ENCODE measurements at places on chromosomes 4 and X.

- no peak for DNase-seq
Observed at GRCh38 chr4:11468901-11469300, 40.2 kb upstream of the HS3ST1 start.

DNA sequence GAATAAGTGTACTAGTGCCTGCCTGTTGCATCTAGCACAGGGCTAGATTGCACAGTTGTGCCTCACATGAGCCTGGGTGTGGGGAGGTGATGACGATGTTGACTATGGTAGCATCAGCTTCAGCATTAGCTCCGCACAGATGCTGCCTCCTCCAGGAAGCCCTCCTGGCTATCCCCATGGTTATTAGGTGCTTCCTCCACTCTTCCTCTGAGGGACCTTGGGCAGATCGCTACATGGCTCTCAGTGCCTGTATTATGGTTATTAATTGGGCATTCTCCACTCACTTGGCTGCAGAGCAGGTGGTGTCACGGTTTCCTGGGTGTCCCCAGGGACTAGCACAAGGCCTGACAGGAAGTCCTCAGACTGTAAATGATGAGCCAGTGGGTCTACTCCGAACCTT is 325.6 kb downstream of the ARHGAP10 start:
- DNase-seq: no peak

DNA sequence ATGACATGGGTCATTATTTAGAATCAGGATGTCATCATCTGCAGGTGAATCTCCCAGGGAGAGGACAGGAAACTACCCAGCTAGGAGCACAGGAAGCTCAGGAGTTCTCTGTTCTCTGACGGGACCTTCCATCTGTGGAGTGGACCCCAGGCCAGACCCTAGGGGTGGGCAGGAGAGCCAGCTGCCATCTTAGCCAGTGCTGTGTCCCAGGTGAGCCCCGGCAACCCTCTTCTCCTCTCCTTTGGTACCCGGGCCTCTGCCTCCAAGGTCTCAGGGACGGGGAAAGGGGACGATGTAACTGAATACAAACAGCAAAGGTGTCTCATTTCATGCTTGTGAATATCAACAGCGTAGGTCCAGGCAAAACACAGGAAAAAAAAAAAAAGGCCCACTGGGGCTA is 48.5 kb downstream of the C4orf50 start:
- no peak for DNase-seq

GRCh38 chr4:175745329-175745728 is 66.7 kb downstream of the GPM6A start:
- DNase-seq: no peak

GRCh38 chrX:44675362-44676024 is 132.8 kb upstream of the FUNDC1 start:
- no peak for DNase-seq

GRCh38 chrX:23937100-23937499 is 29.3 kb downstream of the CXorf58 start:
- no peak for DNase-seq

GRCh38 chrX:49001521-49002090 is 458 bp downstream of the GRIPAP1 start:
- peak; percentile 36 for DNase-seq

DNA sequence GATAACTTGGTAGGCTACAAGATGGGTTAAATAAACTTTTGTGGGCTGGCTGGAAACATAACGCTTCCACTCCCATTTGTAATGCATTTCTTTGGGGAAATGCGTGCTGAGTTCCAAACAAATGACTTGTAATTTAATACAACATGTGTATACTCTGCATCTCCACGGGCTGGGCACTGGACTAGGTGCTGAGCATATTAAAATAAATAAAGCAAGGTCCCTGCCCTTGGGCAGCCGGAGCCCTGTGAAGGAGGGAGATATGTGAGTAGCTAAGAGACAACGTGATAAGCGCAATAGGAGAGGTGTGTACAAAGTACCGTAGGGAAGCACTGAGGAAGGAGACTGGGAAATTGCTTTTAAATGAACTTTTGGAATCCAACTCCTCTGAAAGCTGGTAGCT is 147.2 kb upstream of the RBPJ start:
- no peak for DNase-seq

- DNase-seq: no peak
Observed at GRCh38 chrX:48720577-48721250, 24.2 kb downstream of the SUV39H1 start.

DNA sequence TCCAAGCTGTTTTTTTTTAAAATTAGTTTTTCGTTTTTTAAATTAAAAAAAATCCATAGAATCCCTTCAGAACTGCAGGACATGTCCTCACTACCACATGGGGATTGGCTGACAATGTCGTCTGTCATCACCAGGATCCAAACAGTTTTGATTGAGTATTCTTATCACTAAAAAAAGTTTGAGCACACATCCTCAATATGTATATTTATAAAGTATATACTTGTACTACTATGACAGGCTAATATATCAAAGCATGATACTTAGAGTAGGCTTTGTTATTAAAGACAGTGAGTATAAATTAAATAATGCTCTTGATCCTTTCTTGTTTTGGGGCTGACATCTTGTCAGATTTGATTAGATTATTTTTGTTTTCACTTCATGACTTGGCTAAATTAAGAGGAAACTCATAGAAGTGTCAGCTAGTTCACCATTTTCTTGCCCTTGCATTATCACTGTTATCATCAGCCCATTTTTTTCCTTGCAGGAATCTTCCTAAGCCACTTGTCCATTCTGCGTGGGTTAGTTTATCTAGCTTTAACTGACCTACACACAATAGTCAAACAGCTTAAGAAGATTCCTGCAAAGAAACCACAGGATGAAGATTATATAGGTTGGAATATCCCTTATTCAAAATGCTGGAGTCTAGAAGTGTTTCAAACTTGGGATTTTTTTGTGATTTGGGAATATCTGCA is 92.8 kb downstream of the AMMECR1 start:
- DNase-seq: no peak

DNA sequence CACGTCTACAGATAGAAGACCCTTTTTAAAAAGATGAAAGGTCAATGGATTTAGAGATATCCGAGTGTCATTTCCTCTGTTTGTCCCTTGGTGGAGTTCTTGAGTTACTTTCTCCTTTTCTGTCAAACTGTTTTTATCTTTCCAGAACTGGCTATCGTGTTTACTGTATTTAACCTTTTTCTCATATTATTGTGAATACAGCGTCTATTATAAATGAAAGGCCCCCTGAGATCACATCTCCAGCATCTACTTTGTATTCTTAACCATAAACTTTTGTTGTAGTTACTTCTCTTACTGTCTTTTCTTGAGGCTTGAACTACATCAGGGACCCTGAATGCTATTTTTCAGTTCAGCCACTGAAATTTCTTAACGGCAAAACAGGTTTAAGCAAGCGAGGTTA is 4.0 kb upstream of the PCDH7 start:
- DNase-seq: no peak

- DNase-seq: no peak
Observed at GRCh38 chr4:77110730-77111129, 34.9 kb upstream of the CCNI start.

DNA sequence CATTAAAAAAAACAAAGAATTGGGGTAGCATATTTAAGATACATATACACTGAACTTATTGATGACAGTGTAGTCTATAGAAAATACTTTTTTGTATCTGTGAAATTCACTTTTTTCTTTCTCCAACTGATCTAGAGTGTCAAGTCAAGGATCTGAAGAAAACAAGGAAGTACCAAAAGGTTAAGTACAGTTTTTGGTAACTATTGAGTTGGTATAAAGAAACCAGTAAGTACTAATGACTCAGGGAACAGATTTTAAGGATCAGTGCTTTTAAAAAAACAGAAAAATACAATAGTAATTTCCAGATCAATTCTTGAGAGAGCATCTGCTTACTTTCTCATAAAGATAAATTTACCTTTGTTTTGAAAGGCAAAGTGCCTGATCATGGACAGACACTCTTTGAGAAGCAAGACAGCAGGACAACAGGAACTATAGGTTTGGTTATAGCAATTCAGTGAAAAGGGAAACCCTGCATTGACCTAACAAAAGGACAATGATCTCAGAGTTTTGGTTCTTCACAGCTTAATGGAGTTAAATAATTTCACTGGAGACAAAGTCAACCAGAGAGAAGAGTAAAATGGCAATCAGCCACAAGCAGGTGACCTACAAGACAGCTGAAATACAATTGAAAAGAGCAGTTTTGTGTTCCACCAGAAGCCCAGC is 23.4 kb downstream of the TRMT10A start:
- no peak for DNase-seq

Data from CD4-positive, alpha-beta T cell treated with Interleukin-17A for 4 hours (primary cell).